Activated CD8-positive, alpha-beta memory T cell treated with anti-CD3 and anti-CD28 coated beads, Interleukin-2, amount 50 U/mL, for 4 hours (primary cell): ENCODE measurements at places on chromosomes 12 and 14.

- no peak for DNase-seq
Observed at GRCh38 chr12:13182881-13183280, 13.6 kb upstream of the EMP1 start.

GRCh38 chr14:31930493-31931240, 146.4 kb upstream of the ARHGAP5 start:
- DNase-seq, result no peak

- DNase-seq, result no peak
Observed at GRCh38 chr12:5480938-5481303, 49.0 kb downstream of the NTF3 start.

DNA sequence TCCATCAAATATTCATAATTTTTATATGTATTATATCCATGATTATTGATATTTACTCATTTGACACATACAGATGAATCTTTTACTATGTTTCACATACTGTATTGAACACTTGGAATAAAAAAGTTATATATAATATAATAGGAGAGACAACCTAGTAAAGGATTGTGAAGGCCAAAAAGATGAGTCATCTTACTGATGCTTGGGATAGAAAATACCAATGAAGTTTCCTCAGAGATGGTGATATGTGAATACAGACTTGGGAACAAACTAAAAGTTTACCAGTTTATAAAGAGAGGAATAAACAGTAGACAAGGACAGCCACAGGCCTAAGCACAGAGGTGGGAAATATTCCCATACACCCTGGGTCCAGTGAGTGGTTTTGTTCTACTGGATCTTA, 743.9 kb upstream of the FLRT2 start:
- DNase-seq, result no peak

- DNase-seq, result no peak
Observed at GRCh38 chr12:76866726-76867125, 12.1 kb downstream of the CSRP2 start.

DNA sequence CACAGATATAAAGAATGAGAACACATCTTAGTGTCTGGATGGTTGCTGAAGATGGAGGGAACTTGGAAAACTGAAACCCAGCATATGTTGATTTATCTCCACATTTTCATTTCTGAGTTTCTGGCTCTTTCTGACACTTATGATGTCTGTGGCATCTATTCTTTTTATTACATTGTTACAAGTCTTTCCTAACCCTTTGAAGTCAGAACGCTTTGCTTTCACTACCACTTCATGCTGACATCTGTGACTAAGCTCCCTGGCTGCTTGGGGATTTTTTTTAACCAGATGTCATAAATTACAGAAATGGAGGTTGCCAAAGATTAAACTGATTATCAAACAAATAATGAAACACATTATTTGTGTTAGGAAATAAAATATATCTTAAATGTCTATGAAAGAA, 188.7 kb downstream of the KITLG start:
- DNase-seq, result no peak

- DNase-seq, result no peak
Observed at GRCh38 chr12:120222288-120222832, 21.4 kb upstream of the RPLP0 start.

- DNase-seq, result no peak
Observed at GRCh38 chr12:15982471-15982870, 71.3 kb downstream of the DERA start.

GRCh38 chr12:109277899-109278762, 31.0 kb downstream of the FOXN4 start:
- no peak for DNase-seq

DNA sequence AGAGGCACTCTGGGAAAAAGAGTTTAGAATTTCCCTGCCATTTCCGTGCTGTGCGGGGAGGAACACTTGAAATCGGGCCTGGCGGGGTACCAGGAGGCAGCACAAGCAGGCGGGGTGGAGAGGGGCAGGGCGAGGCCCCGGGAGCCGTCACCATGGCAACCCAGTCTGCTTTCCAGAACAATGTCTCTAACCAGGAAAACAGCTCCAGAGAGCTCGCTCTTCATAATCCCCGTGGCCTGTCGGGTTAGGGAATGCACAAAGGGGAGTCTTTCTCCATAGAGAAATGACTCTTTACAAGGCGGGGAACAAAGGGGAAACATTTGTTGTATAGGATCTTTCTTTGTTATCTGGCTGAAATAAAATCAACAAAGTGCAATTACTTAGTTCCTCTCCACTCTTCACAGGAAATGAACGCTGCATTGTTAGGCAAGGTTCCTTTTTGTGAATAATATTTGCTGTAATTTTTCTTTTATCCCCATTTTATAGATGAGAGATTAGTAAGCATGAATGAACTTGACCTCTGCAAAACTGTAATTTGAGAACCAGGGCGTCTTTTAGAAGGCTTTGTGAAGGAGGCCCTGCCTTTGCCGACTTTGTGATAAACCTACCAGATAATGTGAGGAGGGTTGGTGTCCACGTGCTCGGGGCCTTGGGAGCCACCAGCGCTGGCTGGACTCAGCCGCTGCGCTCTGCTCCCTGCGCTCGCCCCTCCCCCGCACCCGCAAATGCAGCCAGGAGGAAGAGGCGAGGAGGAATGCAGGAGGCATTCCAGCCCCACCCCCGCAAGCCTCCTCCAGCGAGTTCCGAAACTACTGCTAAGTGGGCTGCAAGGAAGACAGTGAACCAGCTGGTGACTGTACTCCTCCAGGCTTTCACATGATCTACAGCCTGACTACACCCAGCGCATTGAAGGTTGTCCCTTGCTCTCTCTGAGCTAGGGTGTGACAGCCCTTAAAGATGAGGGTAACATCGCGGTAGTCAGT, 105.2 kb upstream of the ATF7IP start:
- no peak for DNase-seq

DNA sequence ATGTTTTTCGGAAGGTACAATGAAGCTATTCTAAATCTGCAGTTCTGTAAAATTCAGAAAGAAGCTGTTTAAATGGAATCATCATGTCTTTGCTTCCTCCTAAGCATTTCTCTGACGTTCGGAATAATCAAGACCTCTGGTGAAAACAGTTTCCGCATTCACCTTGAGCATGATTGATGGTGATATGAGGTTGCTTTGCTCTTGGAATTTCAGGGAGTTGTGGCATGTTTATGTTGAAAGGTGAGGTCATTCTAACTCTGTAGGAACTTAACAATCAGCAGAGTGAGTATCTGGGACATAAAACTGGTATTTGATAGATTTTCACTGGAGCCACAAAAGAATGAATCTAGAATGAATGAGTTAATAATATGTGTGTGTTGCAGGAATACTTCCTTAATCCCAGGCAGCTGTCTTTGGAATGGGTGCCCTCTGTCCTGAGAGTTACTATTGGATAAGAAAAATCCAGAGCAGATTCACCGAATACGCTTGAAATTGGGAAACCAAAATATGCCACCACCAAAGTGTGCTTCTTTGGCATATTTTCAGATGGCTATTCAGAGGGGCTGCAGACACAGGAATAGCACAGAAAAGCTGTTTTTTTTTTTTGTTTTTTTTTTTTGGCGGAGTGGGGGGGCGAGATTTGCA, 599.1 kb downstream of the CCER1 start:
- no peak for DNase-seq

DNA sequence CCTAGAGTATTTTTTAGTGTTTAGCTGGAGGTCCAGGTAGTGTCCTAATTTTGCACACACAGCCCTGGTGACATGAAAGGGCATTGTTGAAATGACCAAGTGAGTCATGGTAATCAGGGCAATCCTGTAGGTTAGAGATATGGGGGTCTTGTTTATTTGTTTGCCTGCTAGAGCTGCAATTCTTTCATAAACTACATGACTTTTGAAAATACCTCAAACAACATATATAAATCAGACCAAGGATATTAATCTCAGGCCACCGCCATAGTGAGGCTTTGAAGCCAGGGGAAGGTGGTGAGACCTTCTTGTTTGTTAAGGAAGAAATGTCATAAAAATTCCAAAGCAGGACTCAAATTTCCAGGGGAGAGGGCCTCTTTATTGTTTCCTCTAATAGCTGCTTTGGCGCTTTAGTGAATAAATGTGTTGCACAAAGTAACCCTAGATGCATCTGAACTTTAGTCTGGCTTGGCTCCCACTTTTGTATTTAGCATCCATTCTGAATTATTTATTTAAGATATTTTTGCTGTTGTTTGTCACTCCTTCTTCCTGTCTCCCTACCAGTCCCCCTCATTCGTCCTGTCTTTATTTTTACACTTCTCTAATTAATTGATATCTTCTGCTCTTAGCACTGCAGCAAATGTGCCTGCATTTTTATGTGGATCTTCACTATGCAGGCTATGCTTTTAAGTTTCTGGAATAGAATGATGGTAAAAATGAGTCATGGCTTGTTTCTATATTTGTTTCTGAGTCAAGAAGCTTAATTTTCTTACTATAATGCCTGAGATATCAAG, 430.3 kb downstream of the RAD51B start:
- DNase-seq, result no peak

GRCh38 chr12:74791365-74791764, 253.7 kb downstream of the ATXN7L3B start:
- DNase-seq, result no peak

DNA sequence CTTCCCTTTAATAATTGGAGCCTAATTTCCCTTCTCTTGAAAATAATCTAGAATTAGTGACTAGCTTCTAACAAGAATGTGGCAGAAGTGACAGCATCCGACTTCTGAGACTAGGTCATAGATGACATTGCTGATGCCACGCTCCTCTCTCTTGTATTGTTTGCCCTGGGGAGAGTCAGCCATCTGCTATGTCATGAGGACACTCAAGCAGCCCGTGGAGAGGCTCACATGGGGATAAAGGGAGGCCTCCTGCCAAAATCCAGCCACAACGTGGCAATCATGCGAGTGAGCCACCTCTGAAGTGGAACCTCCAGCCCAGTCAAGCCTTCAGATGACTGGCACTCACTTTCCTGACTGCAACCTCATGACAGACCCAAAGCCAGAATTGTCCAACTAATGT, 54.2 kb upstream of the LRRK2 start:
- no peak for DNase-seq

DNA sequence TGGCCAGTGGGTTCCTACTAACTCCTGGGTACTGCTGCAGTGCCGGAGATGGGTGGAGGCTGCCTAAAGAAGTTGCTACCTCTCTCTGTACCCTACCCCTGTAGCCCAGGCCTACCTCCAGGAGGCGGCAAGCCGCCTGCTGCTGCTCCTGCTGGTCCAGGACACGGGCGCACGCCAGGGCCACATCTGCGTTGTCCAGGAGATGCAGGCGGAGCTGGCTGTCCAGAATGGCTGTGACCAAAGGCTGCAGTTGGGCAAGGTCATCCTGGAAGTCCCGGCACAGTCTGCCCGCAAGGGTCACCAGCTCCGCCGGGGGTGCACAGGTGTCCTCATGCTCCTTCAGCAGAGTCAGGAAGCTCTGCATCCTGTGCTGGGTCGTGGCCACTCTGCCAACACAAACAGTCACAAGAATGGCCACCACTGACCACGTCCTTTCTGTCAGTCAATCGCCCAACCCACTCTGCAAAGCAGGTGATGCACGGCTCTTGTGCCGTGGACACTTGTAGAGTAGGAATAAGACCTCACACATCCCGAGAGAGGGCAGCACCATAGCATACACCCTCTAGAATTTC, 1.6 kb downstream of the ANHX start:
- no peak for DNase-seq

GRCh38 chr12:128959901-128960300, 106.6 kb downstream of the GLT1D1 start:
- DNase-seq, result no peak

GRCh38 chr12:103799504-103799856, 41.6 kb downstream of the NT5DC3 start:
- no peak for DNase-seq

DNA sequence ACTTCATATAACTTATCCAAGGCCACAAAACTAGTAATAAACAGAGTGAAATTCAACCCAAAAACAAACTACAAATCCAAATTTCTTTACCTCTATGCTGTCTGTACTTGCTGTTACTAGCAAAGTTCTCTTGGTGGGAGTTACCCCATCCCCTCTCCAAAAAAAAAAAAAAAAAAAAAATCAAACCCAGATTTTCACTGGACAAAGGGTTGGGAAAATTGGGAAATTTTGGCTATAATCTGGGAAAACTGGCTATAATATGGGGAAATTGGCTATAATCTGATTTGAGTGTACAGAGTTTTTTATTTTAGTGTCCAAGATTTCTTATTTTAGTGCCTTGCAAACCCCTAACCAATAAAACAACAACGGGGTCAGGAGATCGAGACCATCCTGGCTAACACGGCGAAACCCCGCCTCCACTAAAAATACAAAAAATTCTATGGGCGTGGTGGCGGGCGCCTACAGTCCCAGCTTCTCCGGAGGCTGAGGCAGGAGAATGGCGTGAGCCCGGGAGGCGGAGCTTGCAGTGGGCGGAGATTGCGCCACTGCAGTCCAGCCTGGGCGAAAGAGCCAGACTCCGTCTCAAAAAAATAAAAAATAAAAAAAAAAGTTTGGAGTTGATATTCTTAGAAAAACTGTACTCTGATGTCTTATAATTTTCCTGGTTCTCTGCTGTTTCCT, 148.4 kb downstream of the CHST11 start:
- no peak for DNase-seq

DNA sequence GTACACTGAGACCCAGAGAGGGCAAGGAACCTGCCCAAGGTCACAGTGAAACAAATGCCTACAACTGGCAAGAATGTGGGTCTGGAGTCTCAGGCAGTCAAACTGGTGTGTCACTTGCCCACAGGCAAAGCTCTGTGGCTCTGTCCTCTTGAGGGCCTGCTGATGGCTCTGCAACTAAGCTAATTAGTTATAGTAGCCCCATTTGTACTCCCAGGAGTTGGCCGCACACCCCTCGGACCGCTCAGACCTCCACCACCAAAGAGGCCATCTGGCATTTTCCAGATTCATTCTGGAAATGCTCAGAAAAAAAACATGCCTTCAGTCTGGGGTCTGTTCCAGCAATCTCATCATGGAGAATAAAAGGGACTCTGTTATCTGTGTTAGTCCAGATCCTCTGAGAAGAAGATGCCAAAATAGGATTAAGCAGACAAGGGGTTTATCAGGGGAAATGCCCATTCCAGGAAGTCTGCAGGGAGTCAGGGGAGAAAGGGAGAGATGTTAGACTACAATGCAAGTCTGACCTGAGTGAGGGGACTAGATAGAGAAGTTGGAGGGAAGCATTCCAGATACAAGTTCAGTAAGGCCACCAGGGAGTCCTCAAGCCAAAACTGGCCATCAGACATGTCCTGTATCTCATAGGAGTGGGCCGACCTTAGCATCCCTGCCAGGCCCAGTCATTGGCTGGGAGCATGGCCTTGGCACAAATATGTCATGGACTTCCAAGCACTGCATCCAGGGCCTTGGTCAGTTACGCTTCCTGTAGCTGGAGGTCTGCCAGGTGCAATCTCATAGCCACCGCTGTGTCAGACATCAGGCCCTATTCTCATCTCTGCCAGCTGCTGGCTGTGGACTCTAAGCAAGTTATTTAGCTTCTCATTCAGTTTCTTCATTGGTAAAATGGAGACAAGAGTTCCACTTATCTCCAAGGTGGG, 15.4 kb upstream of the OAS1 start:
- no peak for DNase-seq

GRCh38 chr14:71625891-71626701, 306.1 kb upstream of the RGS6 start:
- DNase-seq, result no peak
